Neural crest cell (in vitro differentiated cells): ENCODE measurements at places on chromosomes 5 and 9. TPM values are rescaled to one million over a fixed set of nuclear protein-coding genes. Genes with fewer than 3 reads are reported as not detected.

DNA sequence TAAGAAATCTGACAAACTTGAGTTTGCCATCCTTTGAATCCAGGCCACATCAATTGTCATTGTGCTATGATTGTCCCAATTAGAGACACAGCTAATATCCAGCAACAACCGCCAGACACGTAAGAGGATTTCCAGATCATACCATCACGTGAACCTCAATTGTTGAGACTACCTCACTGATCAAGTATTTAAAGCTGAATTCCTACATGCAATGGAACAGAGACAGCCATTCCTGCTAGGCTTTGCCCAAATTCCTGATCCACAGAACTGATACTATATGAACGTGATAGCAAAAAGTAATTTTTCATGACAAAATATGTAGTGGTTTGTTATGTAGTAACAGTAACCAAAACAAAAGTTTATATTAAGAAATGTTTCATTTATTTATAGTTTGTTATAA is 657.7 kb downstream of the PRR16 start:
- DNase-seq, result no peak
- H3K36me3 ChIP-seq, result no peaks in the 10 kb centered on the region
- no peak overlapping the region for H3K4me3 ChIP-seq
- no peak overlapping the region for H3K27ac ChIP-seq
- no peaks in the 10 kb centered on the region for H3K27me3 ChIP-seq

- peaks cover 4% of the 10 kb centered on the region for H3K36me3 ChIP-seq
- H3K4me3 ChIP-seq, result no peak overlapping the region
- H3K4me1 ChIP-seq, result peaks cover 10% of the 10 kb centered on the region
- no peak for DNase-seq
- H3K27me3 ChIP-seq, result no peaks in the 10 kb centered on the region
Measured at GRCh38 chr5:72252574-72253155, 67.4 kb downstream of the MRPS27 start.

DNA sequence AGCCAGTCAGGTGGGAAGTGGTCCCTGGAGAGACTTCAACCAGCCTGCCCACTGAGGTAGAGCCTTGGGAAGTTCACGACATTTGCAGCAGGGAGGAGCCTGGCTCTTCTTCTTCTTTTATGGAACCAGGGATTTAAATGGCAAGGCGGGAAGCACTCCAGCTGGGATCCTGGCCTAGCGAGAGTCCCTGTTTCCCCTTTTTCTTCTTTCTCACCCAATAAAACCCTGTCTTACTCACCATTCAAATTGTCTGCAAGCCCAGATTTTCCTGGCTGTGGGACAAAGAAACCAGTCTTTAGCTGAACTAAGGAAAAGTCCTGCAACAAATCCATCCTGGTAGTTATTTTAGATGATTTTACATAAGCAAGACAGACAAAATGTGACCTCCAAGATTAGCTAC is 503.7 kb downstream of the CDH10 start:
- H3K27me3 ChIP-seq, result no peaks in the 10 kb centered on the region
- no peak overlapping the region for H3K27ac ChIP-seq
- no peak overlapping the region for H3K4me3 ChIP-seq
- H3K4me1 ChIP-seq, result no peaks in the 10 kb centered on the region
- no peak for DNase-seq

DNA sequence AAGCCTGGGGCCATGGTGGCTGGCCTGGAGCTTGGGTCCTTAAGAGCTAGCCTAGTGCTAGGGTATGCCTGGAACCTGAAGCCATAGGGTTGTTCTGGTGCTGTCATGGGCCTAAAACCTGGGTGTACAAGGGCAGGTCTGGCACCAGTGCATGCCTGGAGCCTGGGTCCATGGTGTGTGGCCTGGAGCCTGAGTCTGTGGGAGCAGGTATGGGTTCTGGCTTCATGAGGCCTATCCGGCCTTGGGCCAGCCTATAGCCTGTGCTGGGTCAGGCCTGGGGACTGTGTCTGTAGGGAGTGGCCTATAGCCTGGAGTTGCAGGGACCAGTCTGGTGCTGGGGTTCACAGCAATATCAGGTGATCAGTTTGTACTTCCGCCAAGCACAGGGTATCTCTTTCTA is 347.2 kb upstream of the MEF2C start:
- H3K27ac ChIP-seq, result no peak overlapping the region
- H3K36me3 ChIP-seq, result no peaks in the 10 kb centered on the region
- H3K4me1 ChIP-seq, result no peaks in the 10 kb centered on the region
- DNase-seq, result no peak
- H3K4me3 ChIP-seq, result no peak overlapping the region

GRCh38 chr9:70444904-70445303 is 30.4 kb upstream of the KLF9 start:
- DNase-seq, result no peak
- H3K4me3 ChIP-seq, result no peak overlapping the region
- H3K36me3 ChIP-seq, result no peaks in the 10 kb centered on the region
- peaks cover 7% of the 10 kb centered on the region for H3K4me1 ChIP-seq
- no peaks in the 10 kb centered on the region for H3K27me3 ChIP-seq

DNA sequence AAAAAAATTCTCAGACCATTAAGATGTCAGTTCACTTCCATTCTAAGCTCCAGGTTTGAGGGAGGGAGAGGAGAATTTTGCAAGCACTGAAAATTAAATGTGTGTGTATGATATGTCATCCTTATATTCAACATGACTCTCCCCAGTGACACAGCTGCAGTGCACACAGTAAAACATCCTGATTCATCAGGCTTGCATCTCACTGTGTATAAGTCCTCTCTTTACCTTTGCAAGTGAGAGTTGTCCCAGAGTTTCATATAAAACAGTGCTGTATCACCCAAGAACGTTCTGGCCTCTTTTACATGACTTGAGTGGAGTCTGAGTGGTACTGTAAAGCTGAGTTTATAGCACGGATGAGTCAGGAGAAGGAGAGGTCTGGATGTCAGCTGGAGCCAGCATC is 50.0 kb downstream of the DMRT2 start:
- no peak for DNase-seq
- peaks cover 5% of the 10 kb centered on the region for H3K4me1 ChIP-seq
- no peaks in the 10 kb centered on the region for H3K36me3 ChIP-seq
- H3K27me3 ChIP-seq, result peaks cover 24% of the 10 kb centered on the region

- H3K4me3 ChIP-seq, result no peak overlapping the region
- H3K27ac ChIP-seq, result peak overlapping the region; percentile 5
- peaks cover 6% of the 10 kb centered on the region for H3K4me1 ChIP-seq
- no peaks in the 10 kb centered on the region for H3K27me3 ChIP-seq
- H3K36me3 ChIP-seq, result no peaks in the 10 kb centered on the region
- DNase-seq, result no peak
Measured at GRCh38 chr9:99071313-99072039, 33.4 kb upstream of the TGFBR1 start.

GRCh38 chr5:129496421-129496820 is 36.3 kb downstream of the ADAMTS19 start:
- H3K27ac ChIP-seq, result peak overlapping the region; percentile 54
- no peaks in the 10 kb centered on the region for H3K4me1 ChIP-seq
- H3K4me3 ChIP-seq, result no peak overlapping the region
- H3K27me3 ChIP-seq, result no peaks in the 10 kb centered on the region

DNA sequence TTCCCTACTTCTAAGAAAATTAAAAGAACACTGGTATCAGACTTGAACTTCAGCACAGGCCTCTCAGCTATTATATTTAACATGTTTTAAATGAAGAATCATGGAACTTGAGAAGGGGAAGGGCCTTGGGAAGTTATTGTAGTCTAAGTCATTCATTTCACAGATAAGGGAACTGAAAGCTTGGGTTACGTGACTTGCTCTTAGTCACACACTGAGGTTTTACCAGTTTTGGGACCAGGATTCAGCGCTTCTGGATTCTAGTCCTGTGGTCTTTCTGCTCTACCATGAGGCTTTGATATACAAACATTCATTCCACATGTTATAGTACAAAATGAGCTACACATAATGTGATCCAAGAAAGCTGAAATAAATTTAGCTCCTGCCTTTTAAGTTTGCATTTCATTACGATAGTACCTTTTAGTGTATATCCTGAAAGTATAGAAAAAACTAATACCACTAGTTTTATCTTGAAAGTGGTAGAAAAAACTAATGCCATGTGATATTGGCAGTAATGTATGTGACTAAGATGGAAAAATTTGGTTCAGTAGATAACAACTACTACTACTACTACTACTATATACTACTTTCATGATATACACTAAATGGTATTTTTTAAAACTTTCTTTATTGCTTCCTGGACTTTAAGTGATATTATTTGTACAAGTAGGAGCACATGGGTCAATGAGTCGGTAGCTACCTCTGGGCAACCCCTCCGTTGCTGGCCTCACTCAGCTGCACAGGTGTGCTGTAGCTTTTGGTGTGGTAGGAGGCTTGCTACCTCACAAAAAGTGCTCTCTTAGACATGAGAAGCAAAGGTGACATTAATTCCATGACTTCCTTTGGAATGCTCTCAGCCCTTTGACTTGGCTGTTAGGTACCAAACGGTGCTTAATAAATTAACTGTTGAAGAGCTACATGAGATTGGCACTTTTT is 40.7 kb downstream of the F2RL2 start:
- H3K27me3 ChIP-seq, result no peaks in the 10 kb centered on the region
- no peaks in the 10 kb centered on the region for H3K36me3 ChIP-seq
- H3K4me1 ChIP-seq, result no peaks in the 10 kb centered on the region
- no peak overlapping the region for H3K4me3 ChIP-seq

- H3K4me1 ChIP-seq, result peaks cover 4% of the 10 kb centered on the region
- H3K36me3 ChIP-seq, result no peaks in the 10 kb centered on the region
- no peaks in the 10 kb centered on the region for H3K27me3 ChIP-seq
- H3K4me3 ChIP-seq, result no peak overlapping the region
- DNase-seq, result no peak
Measured at GRCh38 chr9:76567086-76567485, 108.1 kb downstream of the GCNT1 start.

GRCh38 chr9:126499911-126500599 is 113.7 kb upstream of the LMX1B start:
- DNase-seq, result no peak
- H3K36me3 ChIP-seq, result no peaks in the 10 kb centered on the region
- no peak overlapping the region for H3K27ac ChIP-seq
- H3K27me3 ChIP-seq, result peaks cover 15% of the 10 kb centered on the region
- H3K4me3 ChIP-seq, result peak overlapping the region; percentile 74

DNA sequence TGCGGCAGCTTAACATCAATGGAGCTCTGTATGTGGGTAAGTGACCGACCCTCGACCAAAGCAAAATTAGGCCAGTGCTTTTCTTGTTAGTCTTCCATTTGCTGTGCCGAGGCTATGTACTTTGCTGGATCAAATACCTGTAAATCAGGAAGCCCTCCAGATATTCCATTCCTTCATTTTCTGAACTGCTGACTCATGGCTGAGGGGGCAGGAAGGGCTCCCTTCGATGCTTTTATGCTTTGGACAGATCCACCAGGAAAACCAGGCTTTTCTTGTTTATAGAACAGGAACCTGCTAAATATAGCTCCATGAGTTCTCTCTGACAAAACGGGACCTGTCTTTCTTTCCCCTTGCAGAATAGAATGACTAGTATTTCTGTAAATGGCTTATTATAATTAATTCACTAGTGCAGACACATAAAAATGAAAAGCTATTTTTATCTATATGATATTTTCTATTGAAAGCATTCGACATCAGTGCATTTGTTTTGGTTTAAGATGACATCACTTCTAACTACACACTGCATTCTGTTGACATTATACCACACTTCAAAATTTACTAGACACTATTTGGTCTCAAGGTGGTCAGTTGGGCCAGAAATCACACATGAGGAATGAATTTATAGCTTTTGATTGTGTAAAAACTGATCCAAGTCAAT is 93.3 kb downstream of the LIFR start:
- no peak for DNase-seq
- no peak overlapping the region for H3K27ac ChIP-seq
- H3K27me3 ChIP-seq, result no peaks in the 10 kb centered on the region
- peaks cover 3% of the 10 kb centered on the region for H3K36me3 ChIP-seq

DNA sequence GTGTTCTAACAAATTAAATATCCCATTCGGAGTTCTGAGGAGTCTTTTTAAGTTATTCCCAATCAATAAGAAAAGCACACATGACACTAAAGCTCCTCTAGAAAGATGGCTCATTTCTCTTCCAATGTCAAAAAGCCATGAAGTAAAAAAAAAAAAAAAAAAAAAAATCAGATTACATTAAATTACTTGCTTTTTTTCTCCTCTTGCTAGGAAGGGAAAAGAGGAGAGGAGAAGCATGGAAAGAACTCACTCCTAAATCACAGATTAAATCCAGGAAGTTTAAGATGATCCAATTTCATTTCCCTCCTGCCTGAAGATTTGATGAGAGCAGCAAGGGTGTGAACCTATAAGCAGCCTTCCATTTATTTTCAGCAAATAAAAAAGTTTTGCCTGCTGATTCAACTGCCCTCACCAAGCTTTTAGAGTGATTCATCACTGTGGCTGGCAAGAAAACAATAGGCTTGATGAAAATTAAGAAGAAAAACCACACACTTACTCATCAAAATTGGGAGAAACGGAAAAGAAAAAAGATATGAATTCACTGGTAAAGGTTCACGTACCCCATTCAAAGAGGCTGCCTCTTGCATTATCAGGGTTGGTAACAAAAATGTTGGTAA is 19.7 kb downstream of the MYO10 start:
- H3K27ac ChIP-seq, result no peak overlapping the region
- no peak overlapping the region for H3K4me3 ChIP-seq
- DNase-seq, result no peak
- peaks cover 9% of the 10 kb centered on the region for H3K36me3 ChIP-seq

GRCh38 chr5:138884554-138884953 is 9.4 kb upstream of the LRRTM2 start:
- peaks cover 29% of the 10 kb centered on the region for H3K36me3 ChIP-seq
- H3K27me3 ChIP-seq, result no peaks in the 10 kb centered on the region
- no peak for DNase-seq
- H3K4me1 ChIP-seq, result peaks cover 19% of the 10 kb centered on the region
- H3K27ac ChIP-seq, result no peak overlapping the region
- no peak overlapping the region for H3K4me3 ChIP-seq

ARL10 gene
- total RNA-seq, result 37.2 and 40.0 TPM in 2 replicates

IFNA13 gene
- total RNA-seq, result not detected in 2 replicates

IFNA14 gene
- not detected in 2 replicates for total RNA-seq
